ENCODE measurements at places on chromosomes 4 and X. TPM values are rescaled to one million over a fixed set of nuclear protein-coding genes. Genes with fewer than 3 reads are reported as not detected.
A peak's percentile ranks its signal among the peaks of the same experiment; 100 is the strongest.

DNA sequence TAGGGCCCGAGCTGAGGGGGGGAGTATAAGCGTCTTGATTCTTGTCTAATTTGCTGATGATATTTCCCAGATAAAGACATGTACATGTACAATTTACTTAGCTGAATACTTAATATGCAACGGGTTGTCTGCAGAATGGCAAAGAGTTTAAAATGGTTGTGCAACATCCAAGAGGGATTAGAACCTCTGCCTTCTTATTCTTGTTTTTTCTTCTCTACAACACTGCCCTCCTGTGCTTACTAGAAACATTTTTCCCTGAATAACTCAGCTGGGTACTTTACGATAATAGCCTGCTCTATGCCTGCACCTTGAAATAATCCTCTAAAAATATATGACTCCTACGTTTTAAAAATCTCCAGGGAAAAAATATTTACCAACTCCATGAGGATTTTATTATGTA is 41.8 kb downstream of the INTS12 start:
- no peak for DNase-seq

DNA sequence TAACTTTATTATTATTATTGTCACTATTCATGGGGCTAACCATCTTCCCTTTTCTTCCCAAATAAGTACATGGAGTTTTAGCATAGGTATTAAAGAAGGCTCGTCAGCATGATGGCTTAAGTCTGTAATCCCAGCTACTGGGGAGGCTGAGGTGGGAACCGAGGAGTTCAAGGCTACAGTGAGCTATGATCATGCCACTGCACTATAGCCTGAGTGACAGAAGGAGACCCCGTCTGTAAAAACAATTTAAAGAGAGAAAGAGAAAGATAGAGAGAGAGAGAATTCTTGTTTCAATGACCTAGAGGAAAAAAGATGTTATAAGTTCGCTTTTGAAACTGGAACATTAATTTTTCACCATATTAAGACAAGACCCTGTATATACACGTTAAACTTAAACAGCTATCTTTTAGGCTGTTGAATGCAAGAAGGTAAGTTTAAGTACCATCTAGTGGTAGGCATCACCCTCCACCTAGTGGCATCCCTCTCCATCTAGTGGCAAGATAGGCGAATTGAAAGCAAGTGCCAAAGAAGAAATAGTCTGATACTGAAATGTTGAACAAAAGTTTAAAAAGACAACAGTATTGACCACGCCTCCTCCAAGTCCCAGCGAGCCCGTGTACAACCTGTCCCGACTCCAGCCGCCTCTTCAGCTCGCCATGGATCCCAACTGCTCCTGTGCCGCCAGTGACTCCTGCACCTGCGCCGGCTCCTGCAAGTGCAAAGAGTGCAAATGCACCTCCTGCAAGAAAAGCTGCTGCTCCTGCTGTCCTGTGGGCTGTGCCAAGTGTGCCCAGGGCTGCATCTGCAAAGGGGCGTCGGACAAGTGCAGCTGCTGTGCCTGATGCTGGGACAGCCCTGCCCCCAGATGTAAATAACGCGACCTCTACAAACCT is 26.0 kb upstream of the YTHDC1 start:
- DNase-seq: peak; percentile 55

DNA sequence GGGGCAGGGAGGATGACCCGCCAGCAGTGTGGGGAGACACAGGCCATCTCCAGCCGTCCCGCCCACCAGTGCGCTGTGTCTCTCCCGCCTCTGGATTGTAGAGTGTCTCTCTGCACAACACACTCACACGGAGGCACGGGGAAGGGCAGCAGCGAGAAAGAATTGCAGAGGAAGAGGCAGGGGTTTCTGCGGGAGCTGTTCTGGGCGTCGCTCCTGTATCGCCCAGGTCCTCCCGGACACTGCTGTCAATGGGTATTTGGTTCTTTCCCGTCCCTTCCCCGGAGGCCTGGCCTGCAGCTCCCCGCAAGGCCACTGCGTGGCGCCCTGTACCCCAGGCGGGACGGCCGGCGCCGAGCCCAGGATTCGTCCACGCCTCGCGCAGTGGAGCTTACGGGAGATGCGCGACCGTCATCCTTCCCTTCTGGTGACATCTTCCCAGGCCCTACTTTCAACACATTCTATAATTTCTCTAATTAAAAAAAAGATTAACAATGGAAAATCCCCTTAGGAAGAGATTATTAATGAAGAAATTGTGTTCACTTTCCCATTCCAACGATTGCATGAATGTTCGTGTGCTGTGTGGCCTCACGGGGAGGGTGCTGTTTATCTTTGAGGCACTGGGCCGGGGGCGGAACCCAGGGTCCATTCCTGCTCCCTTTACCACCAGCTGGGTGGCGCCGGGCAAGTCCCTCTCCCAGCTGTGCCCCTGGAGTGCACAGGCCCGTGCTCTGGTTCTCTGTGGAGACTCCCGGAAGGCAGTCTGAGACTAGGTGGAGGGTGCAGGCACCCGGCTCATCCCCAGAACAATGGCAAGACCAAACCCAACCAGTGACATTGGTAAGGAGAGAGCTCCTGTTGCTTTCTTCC is 95.7 kb downstream of the CPZ start:
- peak; percentile 24 for DNase-seq

- DNase-seq: no peak
Measured at GRCh38 chrX:24703185-24703494, 9.4 kb downstream of the POLA1 start.

GRCh38 chr4:156581282-156582063 is 390.1 kb downstream of the PDGFC start:
- DNase-seq: no peak

DNA sequence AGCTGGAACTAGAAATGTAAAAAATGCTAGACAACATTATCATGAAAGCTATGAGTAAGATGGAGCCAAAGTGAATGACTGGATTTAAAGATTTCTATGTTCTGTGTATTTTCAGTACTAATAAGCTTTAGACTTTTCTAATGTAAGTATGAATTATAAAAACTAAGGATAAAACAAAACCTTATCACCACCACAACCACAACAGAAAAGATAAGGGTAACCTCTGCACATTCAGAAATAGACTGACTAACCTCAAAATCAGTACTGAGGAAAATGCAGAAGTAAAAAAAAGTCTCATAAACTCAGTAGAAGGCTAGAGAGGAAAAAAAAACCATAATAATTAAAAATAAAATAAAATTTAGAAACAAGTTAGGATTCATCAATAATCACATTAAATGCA is 14.9 kb upstream of the UBE2NL start:
- no peak for DNase-seq

GRCh38 chr4:96145601-96146000 is 305.7 kb downstream of the PDHA2 start:
- DNase-seq: no peak

DNA sequence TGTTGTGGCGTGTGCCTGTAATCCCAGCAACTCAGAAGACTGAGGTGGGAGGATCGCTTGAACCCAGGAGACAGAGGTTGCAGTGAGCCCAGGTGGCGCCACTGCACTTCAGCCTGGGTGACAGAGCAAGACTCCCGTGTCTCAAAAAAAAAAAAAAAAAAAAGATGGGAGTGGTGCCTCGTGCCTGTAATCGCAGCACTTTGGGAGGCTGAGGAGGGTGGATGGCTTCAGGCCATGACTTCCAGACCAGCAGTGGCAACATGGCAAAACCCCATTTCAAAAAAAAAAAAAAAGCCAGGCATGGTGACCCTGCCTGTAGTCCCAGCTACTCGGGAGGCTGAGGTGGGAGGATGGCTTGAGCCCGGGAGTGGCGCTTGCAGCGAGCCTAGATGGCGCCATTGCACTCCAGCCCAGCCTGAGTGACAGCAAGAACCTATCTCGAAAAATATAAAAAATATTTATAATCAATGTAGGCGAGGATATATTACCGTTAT is 27.0 kb downstream of the EIF2S3 start:
- peak; percentile 58 for DNase-seq

GRCh38 chr4:95142932-95143331 is 385.2 kb downstream of the BMPR1B start:
- DNase-seq: no peak

- peak; percentile 24 for DNase-seq
Measured at GRCh38 chrX:102934624-102935023, 2.4 kb upstream of the RAB40AL start.

DNA sequence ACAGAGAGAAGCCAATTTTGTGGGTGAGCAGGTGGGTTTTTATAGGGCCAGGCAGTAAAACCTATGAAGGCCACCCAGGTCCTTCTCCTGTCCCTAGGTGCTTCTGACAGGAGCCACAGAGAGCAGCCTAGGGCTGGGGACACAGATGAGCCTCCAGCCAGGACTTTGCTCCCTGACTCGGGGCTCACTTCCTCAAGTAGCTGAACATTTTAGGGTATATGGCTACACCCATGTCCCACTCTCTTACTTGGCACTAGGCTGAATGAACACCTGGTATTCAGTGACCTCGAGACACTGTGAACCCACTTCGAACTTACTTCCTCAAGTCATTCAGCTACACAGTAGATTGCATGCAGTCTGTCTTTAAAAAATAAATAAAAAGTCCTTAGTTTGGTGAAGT is 217.3 kb downstream of the MID1IP1 start:
- no peak for DNase-seq

DNA sequence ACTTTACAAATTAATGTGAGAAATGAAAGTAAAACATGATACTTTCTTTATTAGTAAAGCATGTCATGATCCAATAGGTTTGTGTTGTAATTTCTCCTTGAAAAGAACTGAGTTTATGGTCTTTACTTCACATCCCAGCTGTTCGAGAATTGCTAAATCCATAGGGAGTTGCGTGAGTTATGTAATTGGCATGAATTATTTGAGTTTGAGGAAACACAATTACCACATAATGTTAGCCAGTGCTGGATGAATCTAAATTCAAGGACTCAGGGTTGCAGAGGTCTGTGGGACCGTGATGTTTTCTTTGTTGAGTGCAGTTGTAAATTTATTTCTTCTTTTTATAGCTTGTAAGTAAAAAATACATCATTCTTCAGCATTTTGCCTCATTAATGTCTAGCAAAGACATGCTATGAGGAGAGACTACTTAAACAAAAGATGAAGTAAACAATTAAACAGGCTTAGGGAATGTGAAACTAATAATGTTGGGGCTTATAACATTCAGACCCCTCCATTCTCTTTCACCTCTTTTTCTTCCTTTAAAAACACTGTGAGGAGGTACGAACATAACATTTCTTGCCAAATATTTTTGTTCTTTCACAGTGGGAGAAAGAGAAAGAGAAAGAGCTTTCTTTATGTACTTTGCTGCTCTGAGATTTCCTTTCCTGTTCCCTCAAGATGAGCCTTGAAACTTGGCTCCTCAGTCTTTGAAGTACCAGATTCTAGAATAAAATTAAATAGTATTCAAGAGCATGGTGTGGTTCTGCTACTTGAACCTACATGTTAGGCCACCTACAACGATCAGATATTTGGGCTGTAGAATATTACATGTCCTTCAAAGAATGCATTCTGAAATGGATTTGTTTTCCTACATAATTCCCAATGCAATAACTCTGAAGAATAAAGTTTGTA is 159.6 kb upstream of the ANK2 start:
- no peak for DNase-seq

DNA sequence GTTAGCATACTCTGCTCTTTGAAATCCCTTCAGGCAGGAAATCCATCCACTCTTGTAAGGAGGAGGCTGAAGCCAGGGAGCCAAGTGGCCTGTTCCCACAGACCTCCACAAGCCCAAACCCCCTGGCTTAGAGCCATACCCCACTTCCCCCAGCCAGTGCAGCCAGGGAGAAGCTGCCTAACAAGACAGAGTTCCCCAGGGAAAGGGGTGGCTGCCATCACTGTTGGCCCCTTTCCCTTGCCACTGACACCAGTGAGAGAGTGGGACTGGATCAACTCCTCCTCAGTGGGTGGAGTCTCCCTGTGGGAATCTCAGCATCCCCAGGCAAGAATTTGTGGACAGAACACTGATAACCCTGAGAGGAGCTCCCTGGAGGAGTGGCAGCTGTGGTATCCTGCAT is 389.4 kb downstream of the PABPC4L start:
- DNase-seq: no peak

DNA sequence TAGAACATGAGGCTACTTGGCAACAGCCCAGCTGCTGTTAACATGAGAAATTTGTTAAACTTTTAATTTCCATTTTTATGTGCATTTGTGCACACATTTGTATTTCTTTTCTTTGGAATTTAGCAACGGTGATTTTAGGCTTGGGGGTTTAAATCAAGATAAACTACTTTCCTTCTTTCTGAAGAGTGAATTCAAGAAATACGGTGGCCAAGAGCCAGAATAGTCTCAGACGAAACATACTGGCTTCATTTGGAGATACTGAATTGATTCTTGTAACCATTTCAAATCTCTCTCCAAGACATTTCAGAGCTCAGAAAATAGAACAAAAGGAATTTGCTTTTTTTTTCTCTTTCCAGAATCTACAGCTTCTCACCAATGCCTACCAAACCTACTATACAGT is 134.1 kb upstream of the SCML1 start:
- no peak for DNase-seq

DNA sequence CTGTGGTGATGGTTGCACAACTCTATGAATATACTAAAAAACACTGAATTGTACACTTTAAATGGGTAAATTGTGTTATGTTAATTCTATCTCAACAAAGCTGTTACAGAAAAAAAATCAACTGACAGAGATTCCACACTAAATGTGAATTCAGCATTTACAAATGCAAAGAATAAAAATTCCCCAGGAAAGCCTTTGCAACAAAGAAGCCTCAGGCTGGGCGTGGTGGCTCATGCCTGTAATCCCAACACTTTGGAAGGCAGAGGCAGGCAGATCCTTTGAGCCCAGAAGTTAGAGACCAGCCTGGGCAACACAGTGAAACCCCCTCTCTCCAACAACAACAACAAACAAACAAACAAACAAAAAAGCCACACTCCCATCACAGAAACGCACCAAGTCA is 8.9 kb downstream of the BCLAF3 start:
- no peak for DNase-seq

GRCh38 chr4:80362578-80363181 is 27.1 kb downstream of the CFAP299 start:
- peak; percentile 50 for DNase-seq

DNA sequence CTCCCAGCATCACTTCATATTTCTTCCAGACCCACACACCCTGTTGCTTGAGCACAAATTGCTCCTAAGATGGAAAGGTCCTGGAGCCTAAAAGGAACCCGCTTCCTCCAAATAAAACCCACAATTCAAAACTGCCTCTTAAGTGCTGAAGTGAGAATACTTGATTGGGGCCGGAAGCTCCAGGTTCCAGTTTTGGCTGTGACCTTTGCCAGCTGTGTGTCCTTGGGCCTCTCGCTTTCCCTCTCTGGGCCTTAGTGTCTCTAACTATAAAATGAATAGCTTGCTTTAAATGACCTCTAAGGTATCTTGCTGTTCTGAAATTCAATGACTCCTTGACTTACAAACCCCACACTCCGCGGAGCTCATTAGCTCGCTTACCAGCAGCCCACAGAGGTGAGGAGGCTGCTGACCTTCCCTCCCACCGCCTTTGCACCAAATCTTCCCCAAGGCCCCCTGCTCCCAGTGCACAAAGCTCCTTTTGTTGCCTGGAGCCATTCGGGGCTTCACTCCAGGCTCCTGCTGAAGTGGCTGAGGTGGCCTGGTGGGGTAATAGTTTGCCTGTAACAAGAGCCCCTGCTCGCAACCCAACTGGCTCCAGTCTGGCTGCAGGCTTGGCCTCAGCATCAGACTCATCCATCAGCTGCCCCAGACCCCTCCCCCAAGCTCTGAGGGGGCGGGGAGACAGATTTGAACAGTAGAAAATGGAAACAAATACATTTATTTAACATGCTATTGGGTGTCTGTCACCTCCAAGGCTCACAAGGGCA is 21.8 kb downstream of the STARD8 start:
- DNase-seq: no peak

Gene PDCL2
- not detected for total RNA-seq

Gene IGSF1
- 0.10 TPM for total RNA-seq

Gene CPZ
- total RNA-seq: 1.5 TPM

Data from colonic mucosa (tissue), 4 donors.